ENCODE measurements at places on chromosomes 11 and 22. TPM values are rescaled to one million over a fixed set of nuclear protein-coding genes. Genes with fewer than 3 reads are reported as not detected.

DNA sequence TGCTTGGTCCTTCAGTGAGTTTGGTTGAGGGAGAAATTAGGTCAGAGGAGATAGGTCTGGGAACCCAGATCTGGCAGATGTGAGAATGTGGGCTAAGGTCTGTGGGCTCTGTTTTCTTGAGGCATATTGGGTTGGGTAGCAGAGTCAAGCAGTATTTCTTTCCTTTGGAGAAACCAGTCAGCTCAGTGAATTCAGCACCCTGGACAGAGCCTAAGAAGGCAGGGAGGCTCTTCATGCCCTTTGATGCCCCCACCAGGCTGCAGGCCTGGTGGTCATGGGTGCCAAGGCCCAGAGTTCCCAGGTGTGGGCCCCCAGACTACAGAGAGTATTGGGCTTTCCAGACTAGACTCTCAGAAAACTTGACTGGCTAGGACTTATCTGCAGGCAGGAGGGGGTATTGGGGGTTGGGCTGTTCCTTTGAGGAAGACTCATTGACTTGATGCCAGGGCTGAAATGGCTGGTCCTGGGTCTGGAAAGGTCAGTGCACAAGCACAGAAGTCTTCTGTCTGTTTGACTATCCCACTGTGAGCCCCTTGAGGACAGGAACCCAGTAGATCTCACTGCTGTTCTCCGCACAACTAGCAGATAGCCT is 45.3 kb upstream of the NECTIN1 start:
- DNase-seq, result peak; percentile 85

DNA sequence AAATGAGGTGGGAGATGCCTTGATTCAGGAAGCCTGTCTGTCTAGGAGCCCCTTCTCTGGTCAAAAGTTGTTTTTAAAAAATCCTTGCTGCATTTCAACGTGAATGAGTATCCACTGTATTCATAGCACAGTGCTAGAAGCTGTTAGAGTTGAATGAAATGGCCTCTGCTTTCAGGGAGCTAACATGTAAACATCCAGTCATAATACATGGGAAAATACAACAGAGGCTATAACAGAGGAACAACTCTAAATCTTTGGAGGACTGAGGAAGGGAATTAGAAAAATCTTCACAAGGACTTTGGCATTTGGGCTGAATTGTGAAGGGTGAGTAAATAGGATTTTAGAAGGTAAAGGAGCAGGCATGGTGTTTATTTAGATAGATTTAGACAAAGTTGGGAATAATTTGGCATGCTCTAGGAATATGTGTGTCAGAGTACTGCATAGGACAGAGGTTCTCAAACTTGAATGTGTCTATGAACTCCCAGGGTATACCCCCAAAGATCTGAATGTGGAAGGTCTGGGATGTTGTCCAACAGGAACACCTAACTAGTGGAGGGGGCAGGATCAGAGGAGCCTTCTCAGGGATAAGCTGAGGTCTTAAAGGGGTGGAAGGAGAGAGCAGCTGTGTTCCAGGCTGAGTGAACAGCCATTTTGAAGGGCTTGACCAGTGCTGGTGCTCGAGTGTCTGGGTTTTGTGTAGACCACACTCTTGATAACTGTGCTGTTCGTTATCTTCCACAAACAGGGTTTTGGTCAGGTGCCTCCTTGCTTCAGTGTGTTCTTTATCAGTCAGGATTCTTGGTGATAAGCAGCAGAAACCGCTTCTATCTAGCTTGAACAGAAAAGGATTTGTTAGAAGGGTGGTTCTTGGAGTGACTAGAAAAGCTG is 12.7 kb downstream of the SREBF2 start:
- DNase-seq, result peak; percentile 27

Gene GAL3ST3
- total RNA-seq, result 35.9 TPM

GRCh38 chr11:46026606-46027293 is 94.5 kb downstream of the PHF21A start:
- no peak for DNase-seq

DNA sequence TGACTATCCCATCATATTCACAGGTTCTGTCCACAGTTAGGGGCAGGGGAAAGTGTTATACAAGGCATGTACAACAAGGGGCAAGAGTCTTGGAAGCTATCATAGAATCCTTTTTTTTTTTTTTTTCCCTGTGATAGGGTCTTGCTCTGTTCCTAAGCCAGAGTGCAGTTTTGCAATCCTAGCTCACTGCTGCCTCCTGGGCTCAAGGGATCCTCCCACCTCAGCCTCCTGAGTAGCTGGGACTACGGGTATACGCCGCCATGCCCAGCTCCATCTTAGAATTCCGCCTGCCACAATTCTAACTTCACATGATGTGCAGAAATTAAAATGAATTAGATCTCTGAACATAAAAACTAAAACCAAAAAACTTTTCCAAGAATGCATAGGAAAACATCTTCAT is 31.7 kb downstream of the ZFTA start:
- no peak for DNase-seq

Gene BAIAP2L2
- total RNA-seq, result 2.6 TPM

- DNase-seq, result no peak
These were observed 15.6 kb upstream of the UCP3 start for GRCh38 chr11:74024261-74025029.

Gene SLC37A2
- 3.3 TPM for total RNA-seq

- no peak for DNase-seq
These were observed 257.8 kb upstream of the LUZP2 start for GRCh38 chr11:24238771-24239645.

DNA sequence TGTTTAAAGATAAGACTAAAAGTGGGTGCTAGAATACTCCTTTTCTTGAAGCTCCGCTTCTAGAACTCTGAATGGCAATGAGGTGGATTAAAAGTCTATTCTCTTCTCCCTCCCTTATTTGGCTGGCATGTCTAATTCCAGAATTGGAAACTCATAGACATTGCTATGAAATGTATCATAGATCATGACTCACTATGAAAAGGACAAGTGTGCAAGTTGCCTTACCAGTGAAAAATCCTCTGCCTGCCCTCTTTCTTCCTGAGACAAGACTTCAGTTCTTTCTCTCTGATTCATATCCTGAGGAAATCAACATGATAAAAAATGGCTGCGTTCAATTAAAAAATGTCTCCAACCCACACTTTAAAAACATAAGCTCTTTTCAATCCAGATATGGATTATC is 73.2 kb upstream of the BLID start:
- DNase-seq, result no peak

DNA sequence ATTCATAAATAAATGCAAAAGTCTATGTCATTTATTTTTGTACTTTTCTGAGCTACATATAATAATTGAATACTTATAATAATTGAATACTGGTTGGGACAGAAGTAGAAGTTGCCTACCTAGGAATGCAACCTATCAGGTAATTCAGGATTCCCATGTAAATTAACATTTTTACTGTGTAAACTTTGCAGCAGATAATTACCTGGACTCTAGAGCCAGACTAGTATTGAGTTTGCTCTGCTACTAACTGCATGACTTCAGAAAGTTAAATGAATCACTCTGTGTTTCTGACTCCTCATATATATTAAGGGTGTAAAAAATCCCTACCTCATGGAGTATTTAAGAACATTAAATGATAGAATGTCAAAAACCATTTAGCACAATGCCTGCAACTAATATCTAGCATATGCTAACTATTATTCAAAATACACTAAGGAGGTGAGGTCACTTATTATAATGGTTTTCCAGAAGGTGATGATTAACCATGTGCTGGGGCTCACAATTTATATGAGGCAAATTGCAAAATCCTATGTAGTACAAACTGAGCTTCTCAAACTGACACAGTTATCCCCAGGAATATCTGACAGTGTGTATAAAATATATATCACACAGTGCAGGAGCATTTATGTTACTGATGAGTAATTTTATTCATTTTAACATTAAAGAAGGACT is 138.1 kb upstream of the ANO3 start:
- no peak for DNase-seq

GRCh38 chr11:128302425-128303186 is 284.8 kb downstream of the ETS1 start:
- no peak for DNase-seq

GRCh38 chr11:66443602-66444001 is 5.0 kb upstream of the MRPL11 start:
- no peak for DNase-seq

DNA sequence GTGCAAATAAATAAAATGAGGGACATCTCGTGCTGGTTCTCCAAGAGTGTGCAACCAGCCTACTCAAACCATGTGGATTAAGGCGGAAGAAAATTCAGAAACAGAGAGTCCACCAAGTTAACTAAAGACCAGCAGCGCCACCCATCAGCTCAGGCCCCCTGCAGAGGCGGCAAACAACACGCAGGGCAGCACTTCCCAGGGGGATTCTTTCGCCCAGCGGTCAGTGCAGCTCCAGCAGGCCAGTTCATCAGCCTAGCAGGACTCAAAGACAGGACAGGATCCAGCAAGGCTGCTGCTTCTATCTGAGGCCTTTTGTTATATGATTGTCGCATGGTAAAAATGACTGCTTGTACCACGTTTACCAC is 51.7 kb downstream of the PACSIN2 start:
- no peak for DNase-seq

DNA sequence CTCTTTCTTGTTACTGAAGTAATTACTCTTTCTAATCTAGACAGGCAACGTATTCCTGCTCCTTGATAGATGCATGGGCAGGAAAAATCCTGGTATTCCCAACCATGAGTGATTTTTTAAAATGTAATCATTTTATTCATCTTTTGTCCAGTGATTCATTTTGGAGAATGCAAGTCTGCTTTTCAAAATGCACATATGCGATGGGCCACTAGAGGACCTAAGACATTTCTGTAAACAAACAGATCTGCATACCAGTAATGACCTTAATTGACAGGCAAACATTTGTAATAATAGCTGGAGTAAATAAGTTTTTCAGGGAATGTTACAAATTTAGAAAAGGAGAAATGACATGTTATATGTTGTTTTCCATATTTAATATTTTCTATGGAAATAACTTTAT is 1167.6 kb downstream of the JRKL start:
- no peak for DNase-seq

Gene TENM4
- 16.6 TPM for total RNA-seq

DNA sequence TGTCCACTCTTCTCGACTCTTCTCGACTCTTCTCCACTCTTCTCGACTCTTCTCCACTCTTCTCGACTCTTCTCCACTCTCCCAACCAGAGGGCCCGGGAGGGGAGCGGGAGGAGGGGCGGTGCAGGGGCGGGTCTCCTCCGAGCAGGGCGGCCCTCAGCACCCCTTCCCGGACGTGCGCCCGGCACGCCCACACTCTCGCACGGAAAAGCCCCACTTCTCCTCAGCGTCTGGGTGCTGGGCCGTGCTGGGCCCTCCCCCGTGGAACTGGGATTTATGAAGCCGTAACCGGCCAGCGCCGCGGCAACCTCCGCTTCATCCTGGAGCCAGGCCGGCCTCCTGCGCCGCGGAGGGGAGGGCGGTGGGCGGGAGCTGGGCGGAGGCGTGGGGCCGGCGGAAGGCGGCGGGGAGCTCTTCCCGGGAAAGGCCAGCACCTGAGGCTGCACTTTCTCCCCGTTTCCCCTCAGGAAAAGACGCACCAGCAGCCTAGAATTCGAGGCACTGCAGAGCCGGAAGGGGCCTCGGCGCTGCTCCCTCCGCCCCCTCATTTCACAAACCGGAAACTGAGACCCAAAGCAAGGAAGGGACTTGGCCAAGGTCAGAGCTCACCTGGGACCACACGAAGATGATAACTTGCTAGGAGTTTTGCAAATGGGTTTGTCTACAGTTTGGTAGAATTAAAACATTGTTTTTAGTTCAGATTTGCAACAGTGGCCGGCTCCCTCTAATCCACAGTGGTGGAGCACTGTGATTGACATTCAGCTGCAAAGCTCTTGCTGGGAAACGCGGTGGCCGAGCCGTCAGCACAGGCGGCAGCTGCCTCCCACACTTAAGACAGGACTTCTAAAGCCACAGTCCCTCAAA is 31.6 kb upstream of the JAM3 start:
- peak; percentile 79 for DNase-seq

- peak; percentile 75 for DNase-seq
These were observed 77.0 kb downstream of the ZNF280B start for GRCh38 chr22:22431271-22432220.

GRCh38 chr11:121152764-121153163 is 51.7 kb downstream of the TECTA start:
- no peak for DNase-seq

DNA sequence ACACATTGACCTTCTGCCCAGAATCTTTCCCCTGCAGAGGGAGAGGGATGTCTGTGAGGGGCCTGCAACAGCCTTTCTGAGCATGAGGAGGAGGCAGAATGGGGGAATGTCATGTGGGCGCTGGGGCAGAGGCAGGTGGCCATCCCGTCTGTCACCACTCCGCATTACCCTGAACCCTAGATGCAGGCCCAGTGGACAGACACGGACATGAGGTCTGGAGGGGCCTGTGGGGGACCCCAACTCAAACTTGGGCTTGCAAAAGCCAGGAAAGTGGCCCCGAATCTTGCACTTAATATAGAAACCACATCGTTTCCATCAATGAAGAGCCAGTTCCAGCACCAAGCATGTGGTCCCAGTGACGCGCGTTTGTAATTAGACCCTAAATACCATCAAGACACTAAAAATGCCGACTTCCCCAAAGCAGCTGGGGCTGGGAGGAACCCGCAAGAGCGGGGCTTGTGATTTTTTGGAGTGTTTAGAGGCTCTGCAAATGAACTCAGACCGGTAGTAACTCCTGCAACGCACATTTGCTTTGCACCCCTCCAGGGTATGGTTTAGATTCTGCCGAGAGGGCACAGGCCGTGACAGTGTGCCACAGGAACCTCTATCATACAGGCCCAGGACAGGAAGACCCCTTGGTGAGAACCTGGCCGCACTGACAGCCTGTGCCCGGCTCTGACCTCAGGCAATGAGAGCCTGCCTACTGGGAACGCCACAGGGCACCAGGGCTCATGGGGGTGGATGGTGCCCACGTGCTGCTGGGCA is 109.3 kb downstream of the CTTN start:
- no peak for DNase-seq

Gene LARGE1
- total RNA-seq, result 30.8 TPM

- no peak for DNase-seq
These were observed 5.0 kb upstream of the PANX2 start for GRCh38 chr22:50165436-50166123.

DNA sequence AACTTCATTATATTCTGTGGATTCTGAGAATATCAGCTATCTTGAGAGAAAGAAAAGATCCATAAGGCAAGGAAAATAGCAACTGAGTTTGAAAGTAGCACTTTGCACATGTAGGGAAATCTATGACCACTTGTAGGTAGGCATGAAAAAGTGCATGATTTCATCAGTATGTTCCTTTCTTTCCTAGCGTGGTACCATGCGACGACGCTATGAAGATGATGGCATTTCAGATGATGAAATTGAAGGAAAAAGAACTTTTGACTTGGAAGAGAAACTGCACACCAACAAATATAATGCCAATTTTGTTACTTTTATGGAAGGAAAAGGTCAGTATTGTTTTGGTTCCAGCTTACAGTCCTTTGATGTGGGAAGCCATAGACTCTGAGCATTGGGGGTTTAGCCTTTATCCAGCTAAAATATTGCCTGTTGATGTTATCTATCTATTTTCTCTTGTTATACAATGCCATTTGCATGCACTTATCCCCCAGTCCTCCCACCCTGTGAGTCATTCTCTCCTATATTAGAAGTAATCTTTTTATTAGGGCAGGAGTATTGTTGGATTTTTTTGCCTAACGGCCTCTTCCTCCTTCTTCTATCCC is 60.9 kb downstream of the KDM2A start:
- no peak for DNase-seq

GRCh38 chr22:38959590-38959989 is 2.2 kb downstream of the APOBEC3A start:
- no peak for DNase-seq

Data from neural progenitor cell (in vitro differentiated cells).